ENCODE measurements at places on chromosomes 6 and 20.
A peak's percentile ranks its signal among the peaks of the same experiment; 100 is the strongest.

GRCh38 chr6:148501178-148501590, 158.5 kb downstream of the SASH1 start:
- no peak for DNase-seq

DNA sequence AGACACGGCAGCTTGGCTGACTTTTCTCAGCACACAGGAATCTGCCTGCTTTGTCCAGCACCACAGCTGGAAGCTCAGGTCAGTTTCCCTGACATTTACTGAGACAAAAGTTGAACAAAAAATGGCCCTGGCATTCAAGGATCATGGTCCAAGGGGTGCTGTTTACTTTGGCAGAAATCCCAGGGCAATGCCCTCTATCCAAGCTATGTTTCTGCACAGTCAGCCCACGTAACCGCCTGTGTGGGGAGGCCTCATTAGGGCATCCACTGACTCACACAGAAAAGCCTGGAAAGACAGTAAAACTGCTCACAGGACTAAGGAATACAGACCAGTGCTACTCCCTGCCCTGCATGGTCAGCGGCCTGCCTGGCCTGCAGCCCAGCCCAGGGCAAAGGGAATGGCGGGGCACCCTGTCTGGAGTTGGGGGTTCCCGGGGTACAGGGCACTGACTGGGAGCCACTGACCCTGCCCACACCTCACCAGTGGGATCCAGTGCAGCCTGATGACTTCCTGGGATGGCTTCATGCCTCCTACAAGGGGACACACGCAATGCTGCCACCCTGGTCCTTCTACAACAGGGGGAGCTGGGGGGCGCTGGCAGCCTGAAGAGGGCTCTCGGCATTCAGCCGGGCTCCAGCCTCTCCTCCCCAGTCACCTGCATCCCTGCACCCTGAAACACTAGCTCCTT, 77.1 kb downstream of the NINL start:
- DNase-seq = no peak

DNA sequence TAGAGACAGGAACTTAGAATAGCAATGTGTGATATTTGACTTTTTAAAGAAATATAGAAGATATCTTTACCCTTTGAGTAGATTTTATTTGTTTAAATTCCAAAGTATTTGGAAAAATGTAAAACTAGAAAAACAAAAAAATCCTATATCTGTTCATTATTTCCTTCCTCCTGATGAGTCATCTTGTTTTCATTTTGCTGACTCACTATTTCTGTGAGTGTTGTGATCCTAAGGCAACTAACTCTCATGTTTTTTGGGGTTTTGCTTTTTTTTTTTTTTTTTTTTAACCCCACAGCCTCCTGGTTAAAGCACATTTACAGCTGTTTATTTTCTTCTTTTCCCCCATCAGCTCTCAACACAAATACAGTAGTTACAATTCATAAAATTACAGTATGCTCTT, 37.8 kb upstream of the THEMIS start:
- DNase-seq = no peak

DNA sequence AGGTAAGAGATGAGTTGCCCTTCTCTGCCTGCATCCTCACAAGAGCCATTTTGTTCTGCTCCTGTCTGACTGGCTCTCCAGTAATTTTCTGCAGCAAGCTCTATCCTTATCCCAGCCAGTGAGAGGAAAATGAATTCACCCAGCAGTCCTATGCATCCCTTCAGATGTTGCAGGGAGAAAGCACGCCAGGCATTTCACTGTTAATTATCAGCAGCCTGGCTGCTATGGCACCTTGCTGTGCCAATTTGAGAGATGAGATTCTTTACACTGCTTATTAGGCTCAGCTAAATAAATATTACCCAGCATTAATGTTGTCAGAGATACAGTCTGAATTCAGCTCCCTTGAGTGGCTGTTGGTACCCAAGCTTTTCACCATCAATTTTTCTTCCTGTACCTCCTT, 61.1 kb upstream of the SNAP25 start:
- DNase-seq = no peak

GRCh38 chr6:89386917-89387491, 25.1 kb downstream of the RRAGD start:
- DNase-seq = no peak

DNA sequence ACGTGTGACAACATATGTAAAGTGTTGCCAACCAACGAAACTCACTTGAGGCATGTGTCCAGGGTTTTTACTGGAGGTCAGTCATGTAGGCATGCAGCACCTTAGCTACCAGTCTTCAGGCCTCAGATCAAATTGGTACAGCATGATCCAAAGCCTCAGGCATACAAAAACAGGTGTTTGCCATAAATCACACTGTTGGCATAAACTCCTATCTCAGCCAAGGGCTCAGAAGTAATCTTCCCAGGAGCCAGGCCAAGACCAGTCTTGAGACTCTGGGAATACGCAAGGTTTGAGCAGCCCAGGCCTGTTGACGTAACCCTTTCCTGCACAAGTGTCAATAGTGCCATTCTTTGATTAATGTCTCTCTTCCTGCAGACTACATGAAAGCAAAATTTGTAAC, 163.5 kb downstream of the PRL start:
- DNase-seq = no peak

- DNase-seq = peak; percentile 77
Measured at GRCh38 chr20:32966881-32967781, 37.1 kb downstream of the SUN5 start.

DNA sequence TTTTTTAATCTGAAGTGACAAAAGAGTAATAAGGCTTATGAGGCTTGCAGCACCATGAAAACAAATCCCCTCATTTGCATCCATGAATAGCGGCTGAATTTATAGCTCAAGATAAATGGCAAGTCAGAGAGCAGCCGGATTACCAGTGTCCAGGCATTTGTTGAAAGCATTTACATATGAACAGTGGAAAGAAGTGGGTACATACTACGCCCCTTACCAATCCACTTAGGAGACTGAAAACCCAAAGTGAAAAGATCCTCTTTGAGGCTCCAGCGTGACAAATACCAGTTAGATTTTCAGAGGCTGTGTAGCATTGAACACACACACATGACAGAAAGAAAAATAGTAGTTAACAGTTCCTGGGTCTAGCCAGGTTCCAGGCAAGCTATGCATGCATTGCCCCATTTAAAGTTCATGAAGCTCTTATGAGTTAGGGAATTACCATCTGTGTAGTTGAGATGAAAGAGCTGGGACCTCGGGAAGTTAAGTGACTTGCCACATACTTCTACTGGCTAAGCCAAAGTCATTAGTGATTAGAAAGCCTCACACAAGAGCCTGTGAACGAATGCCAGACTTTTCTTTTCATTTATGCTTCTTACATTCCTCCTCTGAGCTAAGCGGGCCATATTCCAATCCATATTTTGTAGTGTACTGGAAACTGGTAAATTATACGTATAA, 28.3 kb upstream of the NHSL1 start:
- no peak for DNase-seq

GRCh38 chr6:161618831-161619454, 345.1 kb upstream of the AGPAT4 start:
- DNase-seq = no peak

DNA sequence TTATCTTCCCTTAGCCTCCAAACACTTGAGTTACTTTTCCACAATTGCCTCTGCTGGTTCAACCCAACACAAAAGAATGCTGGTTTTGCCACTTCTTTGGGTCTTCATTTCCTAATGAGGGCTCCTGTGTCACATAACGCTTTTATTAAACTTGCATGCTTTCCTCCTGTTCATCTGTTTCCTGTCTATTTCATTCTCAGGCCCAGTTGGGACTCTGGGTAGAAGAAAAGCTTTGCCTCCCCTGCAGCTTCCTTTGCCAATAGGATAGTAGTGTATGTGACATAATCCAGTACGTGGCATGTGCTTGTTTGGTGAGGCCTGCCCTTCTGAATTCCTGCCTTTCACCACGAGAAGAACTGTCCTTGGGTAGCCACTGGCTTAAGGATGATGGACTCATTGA, 529.3 kb upstream of the AGPAT4 start:
- no peak for DNase-seq

GRCh38 chr20:48224533-48225050, 439.3 kb upstream of the SULF2 start:
- DNase-seq = no peak

- DNase-seq = peak; percentile 86
Measured at GRCh38 chr20:63553251-63553932, 567 bp upstream of the FNDC11 start.

DNA sequence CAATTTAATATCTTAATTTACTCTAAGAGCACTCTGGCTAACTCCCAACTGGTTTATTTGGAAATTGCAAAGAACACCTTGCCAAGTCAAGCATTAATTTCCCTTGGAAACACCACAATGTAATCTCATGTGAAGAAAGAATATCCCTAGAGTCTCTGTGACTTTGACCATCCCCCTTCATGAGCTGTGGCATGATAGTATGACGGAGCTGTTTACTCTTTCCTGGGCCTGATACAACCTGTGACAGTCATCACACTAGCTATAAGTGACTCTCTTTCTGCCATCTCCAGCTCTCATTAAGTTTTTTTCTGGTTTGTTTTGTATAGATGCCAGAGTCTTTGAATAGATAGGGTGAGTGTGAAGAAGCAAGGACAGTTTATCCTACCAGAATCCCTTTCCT, 470.3 kb upstream of the JARID2 start:
- DNase-seq = no peak

GRCh38 chr6:16277101-16277981, 39.0 kb downstream of the GMPR start:
- DNase-seq = no peak

DNA sequence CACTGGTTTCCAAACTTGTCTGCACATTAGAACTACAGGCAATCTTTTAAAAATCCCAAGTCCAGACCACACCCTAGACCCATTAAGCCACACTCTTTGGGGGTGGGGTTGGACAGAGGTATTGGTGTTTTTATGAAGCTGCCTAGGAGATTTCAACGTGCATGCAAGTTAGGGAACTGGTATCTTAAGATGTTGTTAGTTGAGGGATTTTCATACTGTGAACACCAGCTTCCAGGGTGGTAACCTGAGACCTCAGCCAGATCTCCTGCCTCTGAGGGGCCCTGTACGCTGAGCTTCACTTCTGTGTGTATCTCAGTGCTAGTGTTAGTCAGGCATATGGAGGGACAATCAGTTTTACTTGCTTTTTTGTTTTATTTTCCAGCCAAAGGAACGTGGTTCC, 138.0 kb downstream of the UTRN start:
- DNase-seq = no peak

DNA sequence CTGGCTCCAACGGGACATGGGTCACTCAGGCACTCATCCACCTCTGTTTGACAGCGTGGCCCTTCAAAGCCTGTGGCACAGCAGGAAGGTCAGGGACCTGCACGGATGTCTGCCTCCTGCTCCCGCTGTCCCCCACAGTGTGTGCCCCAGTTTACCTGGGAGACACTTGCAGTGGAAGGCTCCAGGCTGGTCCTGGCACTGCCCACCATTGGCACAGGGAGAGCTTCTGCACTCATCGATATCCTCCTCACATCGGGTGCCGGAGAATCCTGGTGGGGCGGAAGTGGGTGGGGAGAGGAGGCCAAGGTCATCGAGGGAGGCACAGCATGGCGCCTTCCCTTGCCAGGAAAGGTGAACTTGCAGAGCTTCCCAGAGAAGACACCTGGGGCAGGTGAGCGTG, 6.9 kb downstream of the NOTCH4 start:
- no peak for DNase-seq

GRCh38 chr6:11374036-11375010, 141.9 kb upstream of the NEDD9 start:
- no peak for DNase-seq

DNA sequence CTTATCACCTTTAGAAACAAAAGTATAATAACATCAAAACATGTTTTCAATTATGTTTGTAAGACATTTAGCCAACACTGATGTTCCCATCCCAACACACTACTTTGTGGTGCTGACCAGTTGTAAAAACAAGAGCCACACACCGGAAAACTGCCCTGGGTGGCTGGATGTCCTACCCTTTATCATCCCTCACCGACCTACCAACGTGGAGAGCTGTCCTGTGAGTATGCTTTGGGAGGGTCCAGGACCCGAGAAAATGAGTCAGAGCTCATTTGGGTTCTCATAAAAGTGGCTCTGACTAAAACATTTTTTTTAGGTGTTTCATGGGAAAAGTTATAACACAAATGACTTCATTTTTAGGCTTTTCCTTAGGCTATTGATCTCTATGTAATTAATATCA, 29.3 kb upstream of the CTAGE9 start:
- no peak for DNase-seq

- no peak for DNase-seq
Measured at GRCh38 chr6:161073930-161074329, 82.4 kb downstream of the MAP3K4 start.

DNA sequence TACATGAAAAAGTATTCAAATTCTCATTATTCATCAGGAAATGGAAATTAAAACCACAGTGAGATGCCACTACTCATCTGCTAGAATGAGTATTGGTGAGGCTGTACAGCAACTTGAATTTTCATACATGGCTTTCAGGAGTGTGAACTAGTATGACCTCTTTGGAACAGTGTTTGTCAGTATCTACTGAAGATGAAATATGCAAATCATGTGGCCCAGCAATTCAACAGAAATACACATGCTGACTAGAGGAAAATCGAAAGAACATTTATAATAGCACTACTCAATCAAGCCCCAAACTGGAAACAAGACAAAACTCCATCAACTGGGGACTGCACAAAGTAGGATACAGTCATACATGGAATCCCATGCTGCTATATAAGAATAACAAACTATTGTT, 102.2 kb downstream of the DCDC2 start:
- no peak for DNase-seq

DNA sequence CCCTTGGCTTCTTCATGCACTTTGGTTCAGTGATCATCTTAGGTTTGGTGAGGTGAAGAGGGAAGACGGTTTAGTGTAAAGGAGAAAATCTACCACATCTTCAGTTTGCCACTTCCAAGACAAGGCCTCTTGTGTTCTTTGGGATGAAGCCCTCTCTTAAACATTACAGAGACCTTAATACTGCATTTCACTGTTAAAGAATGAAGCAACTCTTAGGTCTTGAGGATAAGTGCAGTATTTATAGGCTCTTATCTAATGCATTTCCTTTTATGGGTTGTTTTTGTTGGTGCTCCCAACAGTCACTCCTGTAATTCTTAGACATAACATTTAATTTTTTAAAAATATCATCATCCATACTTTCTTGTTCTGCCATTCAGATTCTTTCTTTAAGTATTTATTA, 139.9 kb upstream of the LAMP5 start:
- DNase-seq = no peak

DNA sequence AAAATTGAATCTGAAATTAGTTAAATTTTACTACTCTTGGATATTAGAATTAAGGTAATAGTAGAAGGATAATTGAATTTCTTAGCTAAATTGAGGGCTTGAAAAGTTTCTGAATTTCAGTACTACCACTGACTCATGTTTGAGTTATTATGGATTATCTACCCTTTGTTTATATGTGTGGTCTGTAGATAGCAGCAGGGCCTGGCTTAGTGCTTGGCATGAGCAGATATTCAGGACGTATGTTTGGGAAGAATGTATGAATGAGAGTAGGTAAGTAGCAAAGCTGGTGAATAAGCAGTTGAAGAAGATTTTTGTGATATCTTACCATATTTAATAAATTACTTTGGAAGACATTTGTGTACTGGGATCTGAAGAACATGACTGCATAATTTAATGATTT, 152.7 kb downstream of the MACROD2 start:
- no peak for DNase-seq

- no peak for DNase-seq
Measured at GRCh38 chr6:72132851-72133250, 246.5 kb downstream of the RIMS1 start.

Measured in CD4-positive, alpha-beta T cell treated with Interleukin-6 for 4 hours (primary cell).